Muscle of arm (tissue), 14 donors: ENCODE measurements at places on chromosomes 16 and 17.

DNA sequence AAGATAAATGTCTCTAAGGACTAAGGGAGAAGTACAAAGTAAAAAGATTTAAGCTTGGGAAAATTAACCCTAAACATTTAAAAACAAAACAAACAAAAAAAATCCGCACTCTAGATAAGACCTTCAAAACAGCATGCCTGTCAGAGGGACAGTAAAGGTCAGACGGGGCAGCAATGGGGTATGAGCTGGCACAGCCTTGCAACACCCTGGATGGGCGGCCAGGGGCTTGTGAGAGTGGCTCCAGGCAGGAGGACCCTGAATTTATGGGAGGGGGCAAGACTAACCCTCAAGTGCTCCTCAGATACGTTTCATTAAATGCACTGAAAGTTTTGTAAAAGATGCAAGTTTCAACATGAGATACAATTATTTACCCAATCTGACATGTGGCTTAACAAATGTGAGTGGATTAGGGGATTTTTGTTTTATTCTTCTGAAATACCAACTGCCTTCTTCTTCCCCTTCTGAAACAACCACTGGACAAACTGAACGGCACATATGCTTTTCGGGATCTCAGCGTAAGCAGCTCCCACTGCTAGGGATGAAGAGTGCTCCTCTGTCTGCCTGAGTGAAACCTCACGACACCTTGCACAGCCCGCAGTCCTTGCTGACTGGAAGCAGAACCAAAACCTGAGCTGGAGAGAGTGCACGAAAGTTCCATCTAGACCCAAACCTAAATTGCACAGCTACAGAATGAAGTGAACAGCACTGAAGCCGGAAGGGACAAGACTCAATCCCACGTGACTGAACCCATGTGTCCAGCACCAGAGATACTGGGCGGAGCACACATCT lies 128.4 kb downstream of the ANKRD11 start:
- no peak for DNase-seq

- peak; percentile 23 for DNase-seq
Observed at GRCh38 chr16:69277413-69277812, 33.7 kb upstream of the VPS4A start.

GRCh38 chr17:238964-239259 lies 57.5 kb upstream of the DOC2B start:
- no peak for DNase-seq

DNA sequence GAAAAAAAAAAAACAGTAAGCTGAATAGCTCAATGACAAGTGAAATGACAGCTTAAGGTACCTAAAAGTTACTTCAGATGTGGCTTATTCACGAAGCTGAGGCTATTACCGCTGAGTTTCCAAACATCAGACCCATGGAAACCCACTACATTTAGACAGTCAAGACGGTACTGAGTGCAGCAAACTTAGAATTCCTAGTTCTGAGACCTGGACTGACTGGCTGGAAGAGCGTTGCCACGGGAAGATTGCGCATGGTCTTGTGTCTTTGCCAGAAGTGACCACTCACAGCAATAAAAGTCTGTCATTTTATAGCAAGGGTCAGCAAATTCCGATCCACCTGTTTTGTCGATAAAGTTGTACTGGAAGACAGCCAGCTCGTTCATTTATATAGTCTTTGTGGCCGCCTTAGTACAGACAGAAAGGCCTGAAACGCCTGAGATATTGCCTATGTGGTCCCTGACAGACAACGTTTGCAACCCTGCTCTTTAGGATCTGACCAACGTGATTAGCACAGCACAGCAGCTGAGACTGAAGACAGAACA lies 19.2 kb downstream of the LITAFD start:
- DNase-seq = no peak

DNA sequence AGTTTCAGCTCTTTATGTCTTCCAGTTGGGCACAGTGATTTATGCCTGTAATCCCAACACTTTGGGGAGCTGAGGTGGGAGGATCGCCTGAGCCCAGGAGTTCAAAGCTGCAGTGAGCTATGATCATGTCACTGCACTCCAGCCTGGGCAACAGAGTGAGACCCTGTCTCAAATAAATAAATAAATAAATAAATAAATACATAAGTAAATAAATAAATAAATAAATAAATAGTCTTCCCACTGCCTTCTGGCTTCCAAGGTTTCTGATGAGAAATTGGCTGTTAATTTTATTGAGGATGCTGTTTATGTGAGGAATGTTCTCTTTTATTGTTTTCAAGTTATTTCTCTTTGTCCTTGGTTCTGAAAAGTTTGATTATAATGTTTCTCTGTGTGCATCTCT lies 1507.6 kb upstream of the GOT2 start:
- no peak for DNase-seq

GRCh38 chr17:67863624-67864247 lies 38.4 kb downstream of the BPTF start:
- DNase-seq = no peak

DNA sequence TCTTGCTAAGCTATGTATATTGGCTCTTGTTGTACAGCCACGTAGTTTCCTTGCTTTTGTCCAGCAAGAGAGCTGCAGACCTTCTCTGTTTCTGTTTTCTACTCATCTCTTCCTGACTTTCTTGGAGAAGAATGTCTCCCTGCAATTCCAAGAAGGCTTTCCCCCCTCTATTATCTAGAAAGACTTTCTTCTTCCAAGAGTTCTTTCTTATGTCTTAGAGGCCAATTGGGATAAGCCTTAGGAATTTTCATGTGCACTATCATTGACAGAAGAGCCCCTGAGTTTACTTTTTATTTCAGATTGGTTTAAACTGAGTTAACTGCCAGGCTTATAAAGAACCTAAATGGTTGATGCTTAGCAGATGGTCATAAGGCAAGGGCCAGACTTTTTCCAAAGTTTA lies 9.0 kb downstream of the CAPNS2 start:
- DNase-seq = peak; percentile 80

DNA sequence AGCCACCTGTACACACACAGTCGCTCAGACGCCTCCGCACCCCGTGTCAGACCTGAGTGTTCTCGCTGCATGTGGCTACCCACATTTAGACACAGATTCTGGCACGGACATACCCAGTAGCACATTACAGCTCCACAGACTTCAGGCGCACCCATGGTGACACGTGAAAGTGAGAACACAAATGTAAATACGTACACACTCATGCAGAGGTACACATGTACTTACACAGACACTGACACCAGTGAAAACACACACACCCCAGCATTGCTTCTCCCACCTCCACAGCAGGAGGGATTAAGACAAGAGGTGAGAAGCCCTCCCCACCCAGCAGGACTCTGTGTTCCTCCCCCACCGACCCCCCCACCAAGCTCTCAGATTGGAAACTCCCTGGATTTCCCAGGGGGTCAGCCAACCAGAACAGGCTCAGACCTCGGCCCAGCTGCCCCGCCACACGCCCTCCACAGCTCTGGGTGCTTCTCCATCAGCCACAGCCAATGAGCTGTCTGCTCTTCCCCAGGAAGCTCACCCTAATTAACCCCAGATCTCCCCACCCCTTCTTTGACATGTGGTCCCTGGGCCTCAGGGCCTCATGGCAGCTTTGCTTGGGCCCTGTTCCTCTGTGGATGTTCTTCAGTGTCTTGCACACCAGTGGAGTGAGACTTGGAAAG lies 5.3 kb upstream of the FOXN1 start:
- no peak for DNase-seq

DNA sequence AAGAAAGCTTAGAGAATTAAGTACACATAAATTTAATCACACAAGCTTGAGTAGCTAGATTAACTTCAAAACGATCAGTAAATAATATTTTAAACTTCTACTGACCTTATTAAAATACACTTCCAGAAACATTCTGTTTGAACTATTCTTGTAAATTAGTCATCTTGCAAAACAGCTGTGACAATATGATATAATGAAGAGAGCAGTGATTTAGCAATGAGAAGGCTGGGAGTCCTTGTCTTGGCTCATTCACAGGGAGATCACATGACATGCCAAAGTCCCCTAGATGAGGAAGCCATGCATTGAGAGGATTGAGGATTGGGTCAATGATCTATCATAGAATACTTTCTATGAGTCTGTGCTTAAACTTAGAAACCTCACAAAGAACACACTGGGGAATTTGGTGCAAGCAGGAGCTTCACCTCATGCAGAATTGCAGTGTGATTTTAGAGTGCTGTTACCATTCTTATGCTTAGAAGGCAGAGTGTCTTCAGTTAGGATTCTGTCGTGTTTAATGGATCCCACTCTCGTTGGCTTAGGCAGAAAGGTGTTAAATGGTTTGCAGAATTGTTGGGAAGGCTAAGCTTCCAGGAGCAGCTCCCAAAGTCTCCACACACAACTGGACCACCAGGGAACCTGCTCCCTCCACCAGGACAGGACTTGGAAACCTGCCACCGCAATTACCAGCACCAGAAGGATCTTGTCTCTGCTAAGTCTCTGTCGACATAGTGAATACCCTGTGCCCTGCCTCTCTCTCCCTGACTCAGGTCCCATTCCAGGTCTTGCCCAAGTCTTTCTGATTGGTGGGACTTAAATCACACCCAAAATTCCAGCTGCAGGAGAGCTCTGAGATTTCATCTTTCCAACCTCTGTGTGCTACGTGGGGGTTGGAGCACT lies 87.1 kb downstream of the USP22 start:
- no peak for DNase-seq

DNA sequence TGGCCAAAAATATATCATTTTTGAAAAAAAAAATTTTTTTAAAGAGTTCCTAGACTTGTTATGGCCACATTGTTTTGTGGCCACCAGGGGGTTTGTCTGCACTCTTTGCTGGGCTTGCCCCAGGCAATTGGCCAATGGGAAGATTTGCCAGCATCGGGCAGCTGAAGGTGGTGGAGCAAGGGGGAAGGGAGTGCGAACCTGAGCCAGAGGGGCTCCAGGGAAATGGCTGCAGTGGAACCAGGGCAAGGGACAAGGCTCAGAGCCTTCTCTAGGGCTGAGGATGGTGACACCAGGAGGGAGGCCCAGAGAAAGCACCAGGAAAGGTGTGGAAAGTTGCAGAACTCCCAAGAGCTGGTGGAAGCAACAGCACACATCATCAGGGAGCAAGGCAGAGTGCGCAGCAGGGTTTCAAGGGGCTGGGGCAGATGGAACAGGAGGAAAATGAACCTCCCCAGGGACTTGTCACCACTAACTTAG lies 15.5 kb upstream of the CMIP start:
- no peak for DNase-seq

DNA sequence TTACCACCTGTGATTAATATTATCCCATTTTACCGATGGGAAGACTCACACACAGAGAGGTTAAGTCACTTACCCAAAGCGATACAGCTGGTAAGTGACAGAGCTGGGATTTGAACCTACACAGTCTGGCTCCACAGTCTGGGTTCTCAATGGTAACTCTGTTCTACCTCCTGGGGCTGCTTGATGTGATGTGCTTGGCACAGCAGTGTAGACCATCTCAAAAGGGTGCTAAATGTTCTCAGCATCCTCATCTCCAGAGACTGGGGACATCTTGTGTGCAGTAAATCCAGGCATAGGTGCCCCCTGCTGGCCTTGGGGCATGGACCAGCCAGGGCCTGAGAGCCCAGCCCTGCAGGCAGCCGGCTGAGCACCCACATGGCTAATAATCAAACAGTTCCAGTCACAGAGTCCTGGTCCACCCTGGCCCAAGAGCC lies 15.4 kb upstream of the KATNB1 start:
- no peak for DNase-seq

DNA sequence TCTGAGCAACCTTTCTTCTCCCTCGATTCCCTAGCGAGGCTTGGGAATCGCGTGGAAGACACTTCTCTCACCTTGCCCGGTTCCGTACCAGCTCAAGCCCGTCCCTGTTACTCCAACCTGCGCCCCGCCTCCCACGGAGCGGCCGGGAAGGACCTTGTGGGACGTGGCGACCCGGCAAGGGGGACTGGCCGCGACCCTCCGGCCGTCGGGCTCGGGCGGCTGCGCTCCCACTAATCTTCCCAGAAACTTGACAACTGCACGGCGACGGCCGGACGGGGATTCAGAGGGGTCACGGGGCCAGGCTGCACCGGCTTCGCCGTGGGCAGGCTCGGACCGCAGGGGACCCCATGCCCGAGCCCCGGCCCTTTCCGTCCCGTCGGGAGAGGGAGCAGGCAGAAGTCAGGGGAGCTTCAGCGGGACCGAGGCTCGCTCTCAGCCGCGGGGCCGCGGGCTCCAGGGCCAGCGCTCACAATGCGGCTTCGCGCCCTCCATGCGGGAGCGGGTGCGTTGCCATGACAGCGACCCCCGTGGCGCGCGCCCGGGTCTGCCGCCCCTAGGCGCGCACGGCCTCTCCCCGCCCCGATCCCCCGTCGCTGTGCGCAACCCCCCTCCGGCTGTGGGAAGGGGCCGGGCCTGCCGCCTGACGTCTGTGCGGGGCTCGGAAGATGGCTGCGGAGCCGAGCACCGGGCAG lies at the start of gene SGSM2:
SGSM2 (plus strand) TSS at position 650 of the 692 bp plus-strand sequence. CDS start 188 bp downstream, outside the sequence.
- peak; percentile 57 for DNase-seq

GRCh38 chr17:35073991-35074627 lies 10.6 kb upstream of the RFFL start:
- no peak for DNase-seq

- no peak for DNase-seq
Observed at GRCh38 chr17:71184716-71185115, 936.1 kb upstream of the SOX9 start.

- peak; percentile 83 for DNase-seq
Observed at GRCh38 chr17:11330826-11331225, 89.8 kb downstream of the SHISA6 start.

DNA sequence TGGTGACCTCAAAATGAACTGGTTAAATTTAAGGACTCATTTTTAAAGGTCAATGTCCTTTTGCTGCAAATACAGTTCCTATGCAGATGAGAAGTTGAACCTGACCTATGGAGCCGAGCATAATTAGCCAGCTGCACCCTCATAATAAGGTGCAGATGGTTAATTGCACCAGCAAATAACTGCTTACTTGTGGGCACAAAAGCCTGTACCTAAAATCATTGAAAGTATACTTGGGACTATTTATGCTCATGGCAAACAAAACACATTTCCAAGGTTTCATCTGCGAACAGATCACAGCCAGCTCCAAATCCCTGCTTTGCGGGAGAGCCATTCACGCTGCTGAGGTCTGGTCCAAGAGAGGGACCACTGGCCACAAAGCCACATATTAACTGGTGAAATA lies 13.0 kb downstream of the HYDIN start:
- no peak for DNase-seq

- DNase-seq = peak; percentile 89
Observed at GRCh38 chr17:59964482-59965328, at the start of gene RNFT1. RNFT1 (minus strand) TSS chr17:59964740; CDS start chr17:59964663, 77 bp downstream.

- no peak for DNase-seq
Observed at GRCh38 chr16:47977802-47978201, 178.0 kb downstream of the ABCC12 start.
